ENCODE measurements at places on chromosomes 16 and 17.
A peak's percentile ranks its signal among the peaks of the same experiment; 100 is the strongest.

- peak; percentile 49 for DNase-seq
These were observed 294.1 kb downstream of the BCAS3 start for GRCh38 chr17:60971515-60972369.

- no peak for DNase-seq
These were observed 120.6 kb downstream of the COPRS start for GRCh38 chr17:31738488-31738887.

- no peak for DNase-seq
These were observed 216.3 kb upstream of the PSMD7 start for GRCh38 chr16:74080311-74080710.

DNA sequence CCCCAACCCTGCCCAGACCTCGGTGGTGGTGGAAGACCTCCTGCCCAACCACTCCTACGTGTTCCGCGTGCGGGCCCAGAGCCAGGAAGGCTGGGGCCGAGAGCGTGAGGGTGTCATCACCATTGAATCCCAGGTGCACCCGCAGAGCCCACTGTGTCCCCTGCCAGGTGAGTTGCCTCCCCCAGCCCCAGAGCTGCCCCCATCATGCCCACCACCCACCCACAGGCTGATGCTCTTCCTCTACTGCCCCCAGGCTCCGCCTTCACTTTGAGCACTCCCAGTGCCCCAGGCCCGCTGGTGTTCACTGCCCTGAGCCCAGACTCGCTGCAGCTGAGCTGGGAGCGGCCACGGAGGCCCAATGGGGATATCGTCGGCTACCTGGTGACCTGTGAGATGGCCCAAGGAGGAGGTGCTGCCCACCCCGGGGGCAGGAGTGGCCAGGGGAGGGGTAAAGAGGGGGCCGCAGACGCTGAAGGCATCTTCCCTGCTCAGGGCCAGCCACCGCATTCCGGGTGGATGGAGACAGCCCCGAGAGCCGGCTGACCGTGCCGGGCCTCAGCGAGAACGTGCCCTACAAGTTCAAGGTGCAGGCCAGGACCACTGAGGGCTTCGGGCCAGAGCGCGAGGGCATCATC lies 8.4 kb downstream of the GALK1 start:
- DNase-seq = no peak

DNA sequence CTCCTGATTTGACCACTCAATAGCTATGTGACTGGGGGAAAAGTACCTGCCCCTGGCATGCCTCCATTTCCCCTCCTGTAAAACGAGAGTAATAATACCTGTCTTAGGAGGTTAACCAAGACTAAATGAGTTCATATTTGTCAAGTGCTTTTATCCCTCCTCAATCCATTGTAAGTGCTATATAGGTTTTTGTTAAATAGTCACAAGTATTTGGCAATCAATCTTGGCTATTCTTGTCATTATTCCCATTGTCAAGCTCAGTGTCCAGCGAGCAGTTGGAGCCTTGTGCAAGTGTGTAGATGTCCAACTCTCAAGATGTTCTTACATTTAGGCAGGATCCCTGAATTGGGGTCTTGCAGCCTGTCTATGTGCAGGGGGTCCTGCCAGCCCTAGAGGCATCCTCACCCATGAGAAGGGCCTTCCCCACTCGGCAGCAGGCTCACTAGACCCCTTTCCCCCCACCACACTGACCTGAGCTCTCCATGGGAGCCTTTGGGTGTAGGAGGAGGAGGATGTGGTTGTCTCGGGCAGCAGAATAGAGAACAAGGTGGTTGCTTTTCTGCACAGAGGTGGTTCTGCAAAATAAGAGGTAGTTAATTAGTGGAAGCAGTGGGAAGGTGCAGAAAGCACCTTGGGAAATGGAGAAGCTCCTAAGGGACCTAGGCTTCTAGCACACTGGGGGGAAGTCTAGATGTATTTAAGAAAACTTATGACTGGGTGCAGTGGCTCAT lies 18.0 kb downstream of the PIK3R6 start:
- no peak for DNase-seq

- no peak for DNase-seq
These were observed 211.7 kb downstream of the XYLT1 start for GRCh38 chr16:17258848-17259713.

DNA sequence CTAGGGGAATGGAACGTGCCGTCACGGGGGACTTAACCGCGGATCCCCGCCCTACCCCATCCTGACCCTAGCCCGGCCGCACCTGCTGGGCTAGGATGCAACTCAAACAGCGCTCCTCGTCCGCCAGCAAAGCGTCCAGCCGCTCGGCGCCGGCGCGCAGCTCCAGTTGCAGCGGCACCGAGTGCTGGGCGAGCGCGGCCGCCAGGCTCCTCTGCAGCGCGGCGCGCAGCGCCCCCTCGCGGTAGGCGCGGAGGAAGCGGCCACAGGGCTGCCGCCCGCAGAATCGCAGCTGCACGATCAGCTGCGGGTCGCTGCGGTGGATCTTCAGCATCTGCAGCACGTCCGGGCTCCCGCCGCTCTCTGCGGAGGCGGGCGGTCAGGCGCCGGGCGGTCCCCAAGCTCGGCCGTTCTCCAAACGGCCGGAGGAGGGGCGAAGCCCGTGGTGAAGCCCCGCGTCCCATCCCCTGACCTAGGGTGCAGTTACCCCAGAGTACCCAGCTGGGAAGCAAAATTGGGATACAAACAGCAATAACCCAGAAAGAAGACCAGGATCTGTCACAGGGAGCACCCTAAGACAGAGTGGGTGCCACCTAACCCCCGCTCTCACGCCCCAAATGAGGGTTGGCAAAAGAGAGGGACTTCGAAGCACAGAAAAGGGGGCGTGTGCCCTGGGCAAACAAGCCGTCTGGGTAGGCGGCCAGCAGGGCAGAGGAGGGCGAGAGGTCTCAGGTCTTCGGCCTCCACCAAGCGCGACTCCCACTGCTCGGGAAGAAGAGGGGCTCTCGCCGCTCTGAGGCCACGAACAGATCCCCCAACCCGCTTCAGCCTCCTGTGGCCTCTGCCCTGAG lies 4.2 kb downstream of the TRADD start:
- DNase-seq = peak; percentile 86

DNA sequence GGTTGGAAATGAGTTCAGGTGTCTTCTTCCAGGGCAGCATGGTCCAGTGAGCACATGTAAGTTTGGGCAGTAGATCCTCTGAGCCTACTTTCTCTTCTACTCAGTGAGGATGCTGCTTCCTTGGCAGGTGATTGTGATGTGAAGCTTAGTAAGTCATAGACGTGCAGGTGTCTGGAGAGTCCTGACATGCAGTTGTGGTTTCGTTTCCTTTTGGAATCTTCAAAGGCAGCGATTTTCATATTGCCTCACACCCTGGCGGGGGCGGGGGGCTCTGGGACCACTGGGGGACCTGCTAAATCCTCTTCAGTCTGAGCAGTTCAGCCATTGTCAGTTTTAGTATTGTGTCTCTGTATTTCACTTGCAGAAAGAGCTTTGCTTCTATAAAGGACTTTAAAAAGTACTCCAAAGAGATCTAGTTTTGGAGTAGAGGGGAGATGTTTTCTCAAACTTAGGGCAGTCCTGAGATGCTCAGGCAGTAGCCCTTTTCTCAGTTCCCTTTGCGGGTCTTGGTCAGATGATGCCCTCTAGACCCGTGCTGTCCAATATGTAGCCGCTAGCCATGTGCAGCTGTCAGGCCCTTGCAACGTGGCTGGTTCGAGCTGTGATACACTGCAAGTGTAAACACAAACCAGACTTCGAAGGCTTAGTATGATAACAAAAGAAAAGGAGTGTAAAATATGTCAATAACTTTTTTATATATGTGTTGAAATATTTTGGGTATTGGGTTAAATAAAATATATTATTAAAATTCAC lies 4.0 kb upstream of the CDK5R1 start:
- DNase-seq = no peak

GRCh38 chr17:266219-266618 lies 84.8 kb upstream of the DOC2B start:
- peak; percentile 6 for DNase-seq

DNA sequence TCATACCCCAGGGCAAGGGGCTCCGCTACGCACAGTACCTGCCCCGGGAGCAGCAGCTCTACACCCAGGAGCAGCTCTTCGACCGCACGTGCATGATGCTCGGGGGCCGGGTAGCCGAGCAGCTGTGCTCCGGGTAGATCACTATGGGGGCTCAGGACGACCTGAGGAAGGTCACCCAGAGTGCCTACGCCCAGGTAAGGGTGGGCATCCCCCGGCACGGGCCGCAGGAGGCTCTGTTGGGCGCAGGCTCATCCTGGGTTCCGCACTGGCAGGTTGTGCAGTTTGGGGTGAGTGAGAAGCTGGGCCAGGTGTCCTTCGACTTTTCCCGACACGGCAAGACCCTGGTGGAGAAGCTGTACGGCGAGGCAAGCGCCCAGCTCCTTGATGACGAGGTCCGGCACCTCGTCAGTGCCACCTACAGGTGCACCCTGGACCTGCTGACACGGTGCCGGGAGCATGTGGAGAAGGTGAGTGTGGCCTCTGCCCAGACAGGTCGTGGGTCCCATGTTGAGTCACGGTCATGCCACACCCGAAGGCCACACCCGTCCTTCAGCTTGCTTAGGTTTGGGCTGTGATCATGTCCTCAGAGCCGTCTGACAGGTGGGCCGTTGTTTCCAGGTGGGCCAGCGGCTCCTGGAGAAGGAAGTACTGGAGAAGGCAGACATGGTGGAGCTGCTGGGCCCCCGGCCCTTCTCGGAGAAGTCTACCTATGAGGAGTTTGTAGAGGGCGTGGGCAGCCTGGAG lies 19.3 kb downstream of the DBNDD1 start:
- DNase-seq = no peak

GRCh38 chr16:23781176-23781575 lies 26.4 kb downstream of the CHP2 start:
- no peak for DNase-seq

- DNase-seq = no peak
These were observed 56.4 kb downstream of the MGAT5B start for GRCh38 chr17:76924345-76925342.

DNA sequence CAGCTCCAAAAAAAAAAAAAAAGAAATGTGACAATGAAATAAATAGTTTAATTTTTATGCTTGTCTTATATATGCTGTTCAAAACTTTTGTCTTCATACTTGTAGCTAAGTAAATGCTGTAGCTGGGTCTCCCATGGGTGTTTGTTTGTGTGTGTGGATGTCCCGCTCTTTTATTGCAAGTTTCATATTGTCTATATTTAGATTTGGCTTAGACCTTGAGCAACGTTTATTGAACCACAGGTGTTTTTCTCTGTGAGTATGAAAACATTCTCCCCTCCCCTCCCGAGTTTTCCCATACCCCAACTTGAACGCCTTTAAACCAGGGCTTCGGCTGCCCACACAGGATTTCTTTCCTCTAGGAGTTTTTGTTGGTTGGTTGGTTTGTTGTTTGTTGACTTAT lies 45.2 kb downstream of the MFSD11 start:
- no peak for DNase-seq

GRCh38 chr17:76547183-76547641 lies 7.4 kb downstream of the PRCD start:
- DNase-seq = peak; percentile 46

- DNase-seq = no peak
These were observed 212.6 kb downstream of the ABCC12 start for GRCh38 chr16:47943235-47943634.

- DNase-seq = peak; percentile 49
These were observed 345 bp downstream of the EMC8 start for GRCh38 chr16:85798901-85799496.

DNA sequence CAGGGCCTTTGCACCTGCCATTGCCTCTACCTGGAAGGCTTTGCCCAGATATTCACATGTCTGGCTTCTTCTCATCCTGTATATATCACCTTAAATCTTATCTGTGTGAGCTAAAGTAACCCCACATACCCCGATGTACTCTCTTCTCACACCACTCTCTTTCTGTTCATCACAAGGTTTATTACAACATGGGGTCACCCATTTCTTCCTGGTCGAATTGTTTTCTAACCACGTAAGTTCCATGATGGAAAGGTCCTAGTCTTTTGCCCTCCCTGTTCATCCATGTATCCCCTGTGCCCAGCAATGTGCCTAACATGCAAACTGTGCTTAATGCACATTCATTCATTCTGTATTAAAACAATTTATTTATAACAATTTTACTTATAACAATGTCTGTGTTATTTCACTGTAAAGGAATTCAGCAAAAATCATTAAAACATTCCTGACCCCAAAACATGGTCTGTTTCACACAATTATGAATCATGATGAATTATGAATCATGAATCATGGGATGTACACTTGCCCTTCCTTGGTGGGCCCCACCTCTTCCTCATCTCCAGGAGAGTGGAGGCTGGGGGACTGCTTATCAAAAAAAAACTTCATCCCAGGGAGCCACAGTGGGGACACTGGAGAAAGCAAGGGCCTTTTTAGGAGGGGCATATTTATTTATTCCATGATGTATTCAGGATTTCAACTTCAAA lies 336.4 kb downstream of the GRIN2A start:
- no peak for DNase-seq

- DNase-seq = no peak
These were observed 55.2 kb downstream of the SPAG9 start for GRCh38 chr17:51065466-51065865.

- DNase-seq = no peak
These were observed 23.5 kb downstream of the SMTNL2 start for GRCh38 chr17:4607773-4608187.

GRCh38 chr17:13228225-13228624 lies 210.4 kb upstream of the ELAC2 start:
- no peak for DNase-seq

GRCh38 chr16:54086791-54087190 lies 199.8 kb downstream of the IRX3 start:
- no peak for DNase-seq

DNA sequence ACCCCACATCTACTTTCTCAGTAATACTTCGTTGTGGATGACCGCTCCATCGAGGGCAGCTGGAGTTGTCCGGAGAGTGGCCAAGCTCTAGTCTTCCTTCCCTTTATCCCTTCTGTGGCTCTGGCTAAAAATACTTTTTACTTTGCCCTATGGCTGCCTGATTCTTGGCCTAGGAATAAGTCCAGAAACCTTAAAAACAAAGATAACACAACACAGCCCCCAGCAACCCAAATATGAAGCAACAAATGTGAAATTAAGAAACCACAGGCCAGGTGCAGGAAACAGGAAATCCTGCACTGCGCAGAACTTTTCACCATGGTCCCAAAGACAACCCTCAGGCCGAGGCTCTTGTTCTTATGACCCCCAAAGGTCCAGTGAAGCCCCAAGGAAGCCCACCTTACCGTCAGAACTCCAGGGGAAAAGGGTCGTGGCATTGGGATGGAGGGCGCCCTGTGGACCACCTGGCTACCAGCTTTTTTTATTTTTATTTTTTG lies 26.0 kb downstream of the TK2 start:
- no peak for DNase-seq

- DNase-seq = peak; percentile 47
These were observed 430 bp downstream of the TSEN54 start for GRCh38 chr17:75516619-75517296.

DNA sequence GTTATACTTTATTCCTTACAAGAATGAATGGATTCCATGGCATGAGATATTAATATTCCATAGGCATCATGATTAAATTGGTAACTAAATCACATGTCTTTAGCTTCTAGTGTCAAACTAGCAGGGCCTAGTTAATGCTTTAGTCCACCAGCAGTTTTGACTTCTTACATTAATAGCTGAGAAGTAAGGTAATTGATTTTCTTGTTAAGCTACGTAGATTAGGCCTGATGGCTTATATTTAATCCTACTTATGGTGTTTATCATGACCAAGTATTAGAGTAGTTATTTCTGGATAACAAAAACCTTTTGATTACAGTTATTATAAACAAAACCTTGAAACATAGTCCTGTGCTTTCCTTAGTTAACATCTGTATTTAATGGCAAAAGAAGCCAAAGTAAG lies 184.5 kb downstream of the TANC2 start:
- DNase-seq = no peak

GRCh38 chr17:1024076-1024475 lies 27.1 kb downstream of the TIMM22 start:
- no peak for DNase-seq
